Inflammatory macrophage (primary cell): ENCODE measurements at places on chromosomes 1 and 21.

GRCh38 chr1:84702143-84702542, 11.9 kb upstream of the SSX2IP start:
- DNase-seq = no peak

- no peak for DNase-seq
Measured at GRCh38 chr1:41955461-41956159, 36.9 kb upstream of the HIVEP3 start.

DNA sequence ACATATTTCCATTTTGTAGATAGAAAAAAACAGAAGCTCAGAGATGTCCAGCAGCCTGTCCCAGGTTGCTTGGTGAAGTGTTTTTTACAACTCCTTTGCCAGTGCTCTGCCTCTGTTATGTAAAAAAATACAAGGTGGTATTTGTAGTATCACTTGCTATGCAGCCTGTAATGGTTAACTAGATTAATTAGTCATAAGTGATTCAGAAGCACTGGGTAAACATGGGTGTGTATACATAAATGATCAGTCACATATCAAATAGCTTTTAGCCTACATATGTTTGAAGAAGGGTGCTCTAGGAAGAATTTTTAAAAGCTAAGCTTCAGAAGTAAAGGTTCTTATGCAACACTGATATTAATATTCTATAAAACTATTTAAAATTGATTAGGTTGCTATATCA, 70.0 kb upstream of the MAGI3 start:
- no peak for DNase-seq

DNA sequence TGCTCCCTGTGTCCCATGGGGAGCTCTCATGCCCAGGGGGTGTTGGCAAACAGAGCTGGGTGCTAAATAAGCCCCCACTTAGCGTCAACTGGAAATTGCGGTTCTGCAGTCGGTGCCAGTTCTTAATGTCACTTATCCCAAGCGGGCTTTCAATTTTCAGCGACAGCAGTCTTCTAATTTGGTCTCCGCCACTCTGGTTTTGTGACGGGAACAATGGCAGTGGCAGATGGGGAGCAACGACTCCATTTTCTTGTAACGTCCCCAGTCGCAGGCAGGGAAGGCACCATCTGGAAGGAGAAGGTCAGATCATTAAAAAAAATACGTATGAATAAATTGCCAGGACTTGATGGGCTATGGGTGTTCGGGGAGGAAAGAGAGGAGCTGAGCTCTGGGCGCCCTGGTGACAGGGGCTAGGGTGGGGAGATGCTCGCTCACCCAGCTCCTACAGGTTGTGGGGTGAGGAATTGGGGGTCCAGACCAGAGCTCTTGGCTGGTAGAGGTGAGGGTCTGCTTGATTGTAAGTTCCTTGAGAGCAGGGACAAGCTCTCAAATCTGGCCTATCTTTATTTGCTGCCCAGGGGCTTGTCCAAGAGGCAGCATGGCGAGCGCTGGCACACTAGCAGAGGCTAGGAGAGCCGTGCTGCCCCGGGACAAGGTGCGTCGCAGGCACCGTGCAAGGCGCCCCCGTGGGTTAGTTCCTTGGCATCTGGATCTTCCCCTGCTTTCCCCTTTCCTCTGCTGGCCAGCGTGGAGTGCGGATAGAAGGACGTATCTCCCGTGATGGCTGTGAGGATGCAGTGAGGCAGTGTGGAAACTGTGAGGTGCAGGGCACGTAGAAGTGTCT, 105.8 kb downstream of the ARHGEF10L start:
- no peak for DNase-seq

- no peak for DNase-seq
Measured at GRCh38 chr1:226443439-226443838, 35.5 kb upstream of the PARP1 start.

DNA sequence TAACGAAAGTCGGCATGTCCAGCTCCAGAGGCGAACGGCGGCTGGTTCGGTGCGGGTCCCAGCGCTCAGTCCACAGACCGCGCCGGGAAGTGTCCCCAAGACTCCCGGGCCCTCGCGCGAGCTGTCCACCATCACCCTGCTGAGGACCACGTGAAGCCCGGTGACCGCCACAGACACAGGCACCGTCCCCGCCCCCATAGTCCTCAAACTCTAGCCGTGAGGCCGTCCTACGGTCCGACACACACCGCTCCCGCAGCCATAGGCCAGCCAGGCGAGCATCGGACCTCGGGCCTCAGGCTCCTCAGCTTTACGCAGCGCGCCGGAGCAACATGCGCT, 535 bp downstream of the SETD4 start:
- peak; percentile 39 for DNase-seq

GRCh38 chr1:170041423-170042192, 32.9 kb downstream of the KIFAP3 start:
- no peak for DNase-seq

DNA sequence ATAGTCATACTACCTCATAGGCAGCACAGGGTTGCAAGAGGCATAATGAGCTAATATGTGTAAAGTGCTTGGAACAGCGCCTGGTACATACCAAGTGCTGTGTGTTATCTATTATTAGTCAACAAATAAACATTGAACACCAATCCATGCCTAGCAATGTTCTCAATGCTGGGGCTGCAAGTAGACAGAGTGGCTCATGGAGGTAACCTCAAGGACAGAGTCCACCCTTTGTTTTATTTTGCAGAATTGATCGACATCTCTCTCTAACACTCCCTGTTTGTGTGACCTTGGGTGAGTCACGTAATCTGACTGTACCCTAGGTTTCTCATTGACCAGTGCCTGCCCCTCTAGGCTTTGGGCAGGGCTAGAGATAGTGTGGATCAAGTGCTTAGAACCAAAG, 164.0 kb upstream of the KLHDC7A start:
- no peak for DNase-seq

DNA sequence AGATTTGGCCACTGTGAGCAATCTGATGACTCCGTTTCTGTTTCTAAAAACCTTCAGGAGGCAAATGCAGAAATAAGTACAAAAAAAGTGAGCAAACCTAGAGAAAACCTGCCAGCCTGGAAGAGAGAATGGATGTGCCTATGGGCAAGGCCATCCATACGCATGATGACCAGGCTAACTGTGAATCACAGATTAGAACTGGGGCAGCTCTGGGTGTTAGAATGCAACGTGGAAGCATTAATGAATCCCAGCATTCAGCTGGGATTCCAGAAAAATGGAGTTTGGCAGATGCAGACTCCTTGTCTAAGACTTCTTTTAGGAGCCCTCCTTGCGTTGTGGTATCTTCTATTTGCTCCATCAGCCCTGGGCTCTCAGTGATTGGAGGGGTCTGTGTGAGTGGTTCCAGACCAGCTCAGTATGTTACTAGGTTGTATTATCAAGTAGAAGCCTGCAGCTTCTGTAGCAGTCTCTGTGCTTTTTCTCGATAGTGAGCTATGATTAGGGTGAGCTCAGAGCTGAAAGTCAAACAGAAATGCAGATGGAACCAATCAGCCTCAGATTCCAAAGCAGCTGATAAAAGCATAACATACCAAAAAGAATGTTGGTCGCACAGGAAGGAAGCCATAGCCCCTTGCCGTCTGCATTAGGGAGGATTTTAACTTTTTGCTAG, 154.0 kb downstream of the PSMG1 start:
- no peak for DNase-seq

- no peak for DNase-seq
Measured at GRCh38 chr1:44740179-44740617, 561 bp downstream of the KIF2C start.

DNA sequence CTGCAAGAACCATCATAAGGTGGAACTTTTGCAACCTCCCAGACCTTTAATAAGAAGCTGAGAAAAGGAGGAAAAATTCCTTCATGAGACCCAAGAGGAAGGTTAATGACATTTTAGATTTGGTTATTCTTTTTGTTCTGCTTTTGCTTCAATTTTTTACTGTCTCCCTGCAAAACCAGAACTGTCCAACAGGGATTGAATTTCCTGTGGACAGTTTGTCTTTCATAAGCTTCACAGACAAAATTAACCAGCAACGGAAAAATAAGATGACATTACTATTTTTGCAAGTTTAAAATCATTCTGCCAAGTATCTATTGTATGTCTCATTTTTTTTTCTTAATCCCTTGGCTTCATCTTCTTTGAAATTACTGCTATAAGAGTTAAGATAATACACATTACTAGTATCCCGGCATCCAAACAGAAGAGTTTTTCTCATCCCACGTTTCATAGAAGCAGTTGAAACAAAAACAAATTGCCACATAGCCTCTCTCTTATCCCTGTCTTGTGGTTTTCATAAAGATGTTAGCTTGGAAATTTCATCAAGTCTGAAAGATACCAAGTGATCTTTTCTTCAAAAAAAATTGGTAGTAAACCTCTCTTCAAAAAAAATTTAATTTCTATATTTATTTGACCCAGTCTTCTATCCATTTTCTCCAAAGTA, 465.3 kb upstream of the PTBP2 start:
- DNase-seq = no peak

DNA sequence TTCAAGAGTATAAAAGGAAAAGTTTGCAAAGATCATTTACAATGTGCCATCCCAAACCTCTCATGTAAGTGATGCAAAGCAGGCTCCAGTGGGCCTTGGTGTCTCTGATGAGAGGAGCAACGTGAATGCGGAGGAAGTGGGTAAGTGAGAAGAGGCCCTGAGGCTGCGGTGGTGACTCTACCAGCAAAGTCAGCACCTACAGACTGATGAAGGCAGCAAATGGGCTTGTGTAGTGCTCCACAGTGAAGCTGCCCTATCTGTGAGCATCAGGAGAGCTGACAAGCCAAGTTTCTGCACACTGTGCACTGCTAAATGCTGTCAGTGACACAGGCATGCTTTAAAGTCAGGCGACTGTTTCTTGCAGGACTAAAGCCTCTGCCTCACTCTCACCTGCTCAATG, 15.6 kb upstream of the RAP1A start:
- no peak for DNase-seq

DNA sequence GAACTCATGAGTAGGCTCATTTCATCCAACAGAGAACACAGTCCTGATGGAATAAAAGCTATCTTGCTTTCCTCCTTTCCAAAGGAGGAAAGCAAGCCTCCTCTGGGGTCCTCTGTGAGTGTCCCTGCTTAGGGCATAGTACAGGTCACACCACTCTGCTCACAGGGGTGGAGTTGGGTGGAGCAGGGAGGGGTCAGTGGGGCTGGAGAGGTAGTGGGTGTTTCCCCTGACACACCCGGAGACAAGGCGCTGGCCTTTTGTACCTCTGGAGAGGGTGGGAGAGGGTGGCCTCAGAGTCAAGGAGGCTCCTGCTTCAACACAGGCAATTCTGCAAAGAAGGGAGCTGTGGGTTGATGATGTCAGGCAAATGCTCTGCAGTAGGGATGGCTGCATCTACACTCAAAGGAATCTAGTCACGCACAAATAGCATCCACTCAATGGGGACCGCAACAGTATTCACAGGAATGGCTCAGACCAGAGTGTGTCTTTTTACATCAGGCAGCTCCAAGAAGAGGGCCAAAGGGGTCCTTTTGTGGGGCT, 58.6 kb upstream of the PLXNA2 start:
- DNase-seq = no peak

- no peak for DNase-seq
Measured at GRCh38 chr1:87963556-87963955, 634.9 kb downstream of the LMO4 start.

DNA sequence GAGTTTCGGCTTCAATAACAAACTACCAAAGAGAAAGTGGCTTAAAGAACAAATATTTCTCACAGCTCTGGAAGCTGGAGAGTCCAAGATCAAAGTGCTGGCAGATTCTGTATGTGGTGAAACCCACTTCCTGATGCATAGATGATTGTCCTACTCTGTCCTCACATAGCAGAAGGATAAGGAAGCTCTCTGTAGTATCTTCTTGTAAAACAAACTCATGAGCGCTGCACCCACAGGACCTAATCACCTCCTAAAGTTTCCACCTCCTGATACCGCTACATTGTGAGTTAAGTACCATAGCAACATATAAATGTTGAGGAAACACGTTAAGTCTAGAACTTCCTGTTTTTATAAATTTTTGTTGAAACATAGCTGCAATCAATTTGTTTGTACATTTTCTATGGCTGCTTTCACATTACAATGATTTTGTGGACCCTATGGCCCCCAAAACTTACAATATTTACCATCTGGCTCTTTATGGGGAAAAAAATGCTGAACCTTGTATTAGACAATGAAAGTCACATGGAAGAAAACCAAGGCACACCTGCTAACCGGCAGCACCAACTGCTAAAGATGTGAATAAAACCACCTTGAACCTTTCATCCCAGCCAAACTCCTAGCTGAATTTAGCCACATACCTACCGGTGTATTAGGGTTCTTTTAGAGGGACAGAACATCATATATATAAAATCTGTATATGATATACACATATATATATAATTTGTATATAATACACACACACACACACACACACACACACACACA, 1423.4 kb downstream of the NCAM2 start:
- DNase-seq = no peak

DNA sequence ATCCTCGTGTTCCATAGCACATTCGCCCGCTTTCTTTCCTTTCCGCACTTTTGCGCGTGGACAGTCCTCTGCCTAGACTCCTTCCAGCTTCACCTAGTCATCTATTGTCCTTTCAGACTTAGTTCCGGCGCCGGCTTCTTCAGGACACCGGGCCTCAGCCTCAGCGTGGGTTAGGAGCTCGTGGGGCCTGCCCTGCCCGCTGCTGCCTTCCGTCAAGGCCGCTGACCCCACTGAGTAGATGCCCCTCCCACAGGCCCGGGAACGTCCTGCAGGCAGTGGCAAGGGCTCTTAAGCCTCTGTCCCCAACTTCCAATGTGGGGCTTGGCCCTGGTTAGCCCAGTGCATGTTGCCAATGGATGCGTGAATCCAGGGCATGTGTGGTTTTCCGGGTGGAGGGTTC, 11.4 kb downstream of the DMRTB1 start:
- DNase-seq = no peak
